ENCODE measurements at places on chromosomes 4 and X.

- no peak for DNase-seq
These were observed 330.3 kb downstream of the CBLL2 start for GRCh38 chrX:22603060-22603459.

DNA sequence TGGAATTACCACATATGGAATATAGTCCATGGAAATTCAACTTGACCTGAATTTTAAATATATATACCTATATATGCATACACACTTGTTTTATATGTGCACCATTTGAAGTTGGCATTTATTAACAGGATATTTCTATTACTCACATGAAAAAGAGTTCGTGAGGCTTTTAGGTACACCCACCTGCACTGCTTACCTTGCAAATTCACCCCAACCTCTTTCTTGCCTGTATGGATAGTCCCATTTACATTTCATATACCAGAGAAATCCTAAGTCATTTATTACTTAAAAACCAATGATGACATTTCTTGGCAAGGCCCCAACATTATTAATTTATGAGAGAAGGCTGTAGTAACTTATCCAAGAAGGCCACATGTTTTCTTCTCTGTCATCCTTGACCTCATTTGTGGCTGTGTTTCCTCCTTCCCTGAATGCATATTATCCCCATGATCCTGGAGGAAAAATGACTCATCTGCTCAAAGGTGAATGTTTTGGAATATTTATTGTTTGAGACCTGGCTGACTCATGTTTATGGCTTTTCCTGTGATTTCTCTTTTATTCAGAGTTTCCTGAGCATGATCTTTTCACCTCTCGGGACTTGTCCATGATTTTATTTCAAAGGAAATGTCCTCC is 62.2 kb upstream of the FAM241A start:
- no peak for DNase-seq

- no peak for DNase-seq
These were observed 5.3 kb downstream of the MPC1L start for GRCh38 chrX:40628506-40628905.

- DNase-seq, result no peak
These were observed 147.5 kb upstream of the FAM241A start for GRCh38 chr4:111997785-111998184.

- no peak for DNase-seq
These were observed 635.6 kb downstream of the STPG2 start for GRCh38 chr4:97507587-97508245.

GRCh38 chr4:7955393-7955792 is 15.7 kb upstream of the AFAP1 start:
- DNase-seq, result no peak

DNA sequence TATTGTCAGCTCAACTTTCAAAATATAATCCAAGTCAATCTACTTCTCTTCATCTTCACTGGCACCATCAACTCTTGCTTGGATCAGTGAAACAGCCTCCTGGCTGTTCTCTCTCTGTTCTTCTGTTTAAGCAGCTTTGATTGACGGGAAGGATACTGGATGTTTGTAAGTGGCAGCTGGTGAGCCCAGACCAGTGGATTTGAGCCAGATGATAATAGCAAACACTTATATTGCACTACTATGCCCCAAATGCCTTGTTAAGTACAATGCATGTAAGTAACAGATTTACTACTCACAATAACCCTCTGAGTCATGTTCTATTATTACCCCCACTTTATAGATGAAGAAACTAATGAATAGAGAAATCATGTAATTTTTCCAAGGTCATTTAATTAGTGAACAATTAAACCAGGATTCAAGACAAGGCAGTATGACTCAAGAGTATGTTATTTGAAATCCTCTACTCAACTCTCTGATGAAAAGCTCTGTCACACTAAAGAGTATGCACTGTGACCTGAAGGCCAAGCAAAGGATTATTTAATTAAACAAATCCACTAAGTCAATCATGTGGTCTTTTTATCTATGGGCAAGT is 44.8 kb downstream of the SPANXN3 start:
- DNase-seq, result no peak

DNA sequence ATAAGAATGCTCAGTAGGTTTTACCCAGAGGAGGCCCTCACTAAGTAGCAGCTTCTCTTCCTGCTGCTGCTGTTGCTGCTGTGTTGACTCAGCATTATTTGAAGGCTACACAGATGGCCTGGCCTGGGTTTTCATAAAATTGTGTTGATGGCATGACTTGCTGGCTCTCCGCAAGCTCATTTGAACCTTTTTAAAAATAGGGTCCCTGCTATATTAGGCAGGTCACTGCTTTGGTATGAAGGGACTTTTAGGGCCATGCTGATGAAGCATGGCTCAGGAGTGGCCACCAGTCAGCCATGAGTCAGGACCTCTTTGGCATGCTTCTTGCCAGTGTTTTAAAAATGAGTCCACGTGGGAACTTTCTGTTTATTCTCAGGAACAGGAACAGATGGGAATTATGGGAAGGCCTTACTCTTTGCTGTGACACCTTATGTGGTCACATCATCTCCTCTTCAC is 128.7 kb downstream of the MID1IP1 start:
- DNase-seq, result no peak

DNA sequence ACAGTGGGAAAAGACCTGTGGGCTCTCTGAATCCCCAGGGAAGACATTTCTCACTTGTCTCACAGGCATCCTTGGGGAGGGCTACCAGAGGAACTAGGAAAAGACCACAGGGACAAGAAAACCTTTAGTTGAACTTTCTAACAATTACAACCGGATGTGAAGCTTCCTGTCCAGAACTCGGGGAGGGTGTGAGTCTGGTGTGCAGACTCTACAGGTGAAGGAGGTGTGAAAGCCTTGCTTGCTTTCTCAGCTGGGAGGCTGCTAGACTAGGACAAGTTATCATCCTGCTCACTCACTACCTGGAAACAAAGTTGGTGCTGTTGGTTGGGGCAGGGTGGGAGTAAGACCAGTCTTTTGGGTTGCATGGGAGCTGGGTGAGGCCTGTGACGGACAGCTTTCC is 158.5 kb upstream of the PBDC1 start:
- DNase-seq, result no peak

- DNase-seq, result no peak
These were observed 245.4 kb downstream of the FBXW7 start for GRCh38 chr4:152290366-152290921.

DNA sequence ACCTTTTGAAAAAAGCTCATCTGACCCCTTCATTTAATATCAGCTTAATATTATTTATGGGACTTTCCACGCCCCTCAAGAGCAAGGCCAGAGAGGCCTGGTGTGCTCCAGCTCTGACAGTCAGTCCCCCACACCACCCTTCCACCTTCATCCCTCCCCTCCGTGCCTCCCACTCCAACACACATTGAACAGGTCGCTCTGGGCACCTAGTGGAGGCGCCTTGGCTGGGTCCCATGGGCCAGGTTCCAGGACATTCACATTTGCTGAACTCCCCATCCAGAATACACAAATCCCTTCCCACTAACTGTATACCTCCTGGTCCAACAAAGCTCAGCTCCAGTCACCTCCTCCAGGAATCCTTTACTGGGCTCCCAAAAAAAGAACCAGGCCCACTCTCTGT is 137.5 kb downstream of the BCOR start:
- DNase-seq, result no peak

- no peak for DNase-seq
These were observed 143.0 kb upstream of the PLAC1 start for GRCh38 chrX:134801267-134801666.

GRCh38 chr4:63049726-63050125 is 1359.5 kb downstream of the TECRL start:
- no peak for DNase-seq
